ENCODE measurements at places on chromosomes 3 and 15.

DNA sequence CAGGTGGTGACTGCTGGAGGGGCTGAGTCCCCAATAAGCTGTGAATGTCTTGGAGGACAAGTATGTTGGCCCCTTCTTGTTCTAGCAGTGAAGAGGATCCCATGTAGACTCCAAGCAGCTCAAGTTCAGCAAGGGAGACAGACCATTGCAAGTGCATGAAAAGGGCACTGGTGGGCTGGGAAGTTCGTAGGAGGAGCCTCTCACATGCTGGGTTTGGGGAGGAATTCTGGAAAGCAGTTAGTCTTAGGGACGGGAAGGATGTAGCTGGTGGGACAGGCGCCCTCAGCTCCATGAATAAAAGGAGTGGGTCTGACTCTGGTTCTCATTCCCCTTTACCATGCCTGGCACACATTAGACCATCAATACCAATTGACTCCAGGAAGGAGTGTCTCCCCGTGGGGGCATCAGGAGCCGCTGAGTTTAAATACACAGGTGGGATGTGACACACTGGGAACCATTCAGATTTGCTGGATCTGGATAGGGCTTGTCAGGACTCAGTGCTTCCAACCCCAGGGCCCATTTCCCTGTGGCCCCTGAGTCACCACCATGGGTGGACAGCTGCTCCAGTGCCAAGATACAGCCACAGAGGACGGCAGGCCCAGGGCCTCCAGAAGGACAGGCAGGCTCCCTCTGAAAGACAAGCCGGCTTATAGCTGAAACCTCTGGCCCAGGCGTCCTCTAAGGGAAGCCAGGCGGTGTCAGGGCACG lies 552 bp upstream of the XYLB start:
- DNase-seq: no peak

DNA sequence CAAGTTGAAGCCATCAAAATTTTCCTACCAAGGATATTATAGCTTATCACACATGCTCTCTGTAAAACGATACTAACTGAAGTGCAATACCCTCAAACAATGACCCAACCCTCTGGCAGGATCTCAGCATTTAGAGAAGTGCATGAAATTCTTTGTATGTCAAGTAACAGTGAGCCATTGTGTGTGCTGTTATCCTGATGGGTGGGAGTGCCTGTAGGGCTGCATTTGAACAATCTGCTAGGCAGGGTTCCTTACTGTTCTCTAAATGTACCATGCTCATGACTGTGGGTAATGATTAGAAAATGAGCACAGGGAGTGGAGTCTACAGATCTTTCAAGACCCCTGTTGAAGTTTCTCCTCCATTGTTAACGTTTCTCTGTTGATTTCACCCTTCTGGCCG lies 398.1 kb downstream of the NSUN3 start:
- no peak for DNase-seq

GRCh38 chr3:113153499-113154107 lies 57.8 kb upstream of the BOC start:
- DNase-seq: no peak

DNA sequence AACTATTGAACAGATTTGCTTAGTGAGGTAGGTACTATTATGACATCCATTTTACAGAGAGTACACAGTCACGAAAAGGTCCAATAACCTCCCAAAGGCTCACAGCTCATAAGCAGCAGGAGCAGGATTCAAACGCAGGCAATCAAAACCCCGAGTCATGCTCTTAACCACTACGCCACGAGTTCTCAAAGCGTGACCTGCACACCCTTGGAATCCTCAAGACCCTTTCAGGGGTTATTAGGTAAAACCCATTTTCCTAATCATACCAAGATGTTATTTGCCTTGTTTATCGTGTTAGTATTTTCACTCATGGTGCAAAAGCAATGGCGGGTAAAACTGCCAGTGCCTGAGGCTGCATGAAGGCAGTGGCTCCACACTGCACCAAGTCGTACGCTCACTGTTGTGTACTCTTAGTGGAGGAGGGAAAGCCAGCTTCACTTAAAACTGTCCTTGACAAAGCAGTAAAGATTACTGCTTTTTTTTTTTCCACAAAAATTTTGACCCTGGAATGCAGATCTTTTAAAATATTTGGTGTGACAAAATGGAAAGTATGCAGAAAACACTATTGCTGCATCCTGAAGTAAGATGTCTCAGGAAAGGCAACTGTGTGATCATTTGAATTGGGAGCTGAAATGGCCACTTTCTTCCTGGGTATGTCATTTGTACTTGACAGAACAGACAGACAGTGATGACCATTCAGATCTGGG lies 96.1 kb downstream of the IGF2BP2 start:
- DNase-seq: no peak

- no peak for DNase-seq
Measured at GRCh38 chr15:67680641-67681040, 138.1 kb downstream of the MAP2K5 start.

GRCh38 chr3:4310971-4311370 lies 7.8 kb downstream of the SETMAR start:
- DNase-seq: no peak

DNA sequence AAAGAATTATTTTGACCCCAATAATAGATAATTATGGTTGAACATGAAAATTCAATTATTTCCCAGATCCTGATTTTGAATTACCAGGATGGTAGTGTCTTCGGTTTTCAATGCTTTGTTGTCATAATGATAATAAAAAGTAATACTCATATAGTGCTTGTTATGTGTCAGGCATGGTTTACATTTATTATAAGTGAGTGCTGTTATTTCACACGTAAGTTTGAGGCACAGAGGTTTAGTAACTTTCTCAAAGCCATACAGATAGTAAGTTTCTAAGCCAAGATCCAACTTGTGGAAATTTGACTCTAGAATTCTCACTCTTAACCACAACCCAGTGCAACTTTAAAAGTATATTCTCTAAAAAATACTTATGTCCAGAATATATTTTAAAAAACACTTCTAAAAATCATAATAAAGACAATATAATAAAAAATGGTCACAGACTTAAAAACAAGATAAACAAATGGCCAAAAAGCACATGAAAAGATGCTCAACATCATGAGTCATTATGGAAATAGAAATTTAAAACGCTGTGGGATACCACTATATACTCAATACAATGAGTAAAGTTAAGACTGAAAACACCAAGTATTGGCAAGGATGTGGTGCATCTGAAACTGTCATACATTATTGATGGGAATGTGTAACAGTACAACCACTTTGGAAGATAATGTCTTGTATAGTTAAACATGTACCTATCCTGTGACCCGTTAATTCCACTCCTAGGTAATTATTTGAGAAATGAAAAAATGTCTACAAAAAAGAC lies 45.2 kb downstream of the SPRED1 start:
- no peak for DNase-seq

- DNase-seq: no peak
Measured at GRCh38 chr3:4232798-4233197, 70.4 kb upstream of the SETMAR start.

GRCh38 chr15:31554261-31554660 lies 227.6 kb downstream of the KLF13 start:
- no peak for DNase-seq

DNA sequence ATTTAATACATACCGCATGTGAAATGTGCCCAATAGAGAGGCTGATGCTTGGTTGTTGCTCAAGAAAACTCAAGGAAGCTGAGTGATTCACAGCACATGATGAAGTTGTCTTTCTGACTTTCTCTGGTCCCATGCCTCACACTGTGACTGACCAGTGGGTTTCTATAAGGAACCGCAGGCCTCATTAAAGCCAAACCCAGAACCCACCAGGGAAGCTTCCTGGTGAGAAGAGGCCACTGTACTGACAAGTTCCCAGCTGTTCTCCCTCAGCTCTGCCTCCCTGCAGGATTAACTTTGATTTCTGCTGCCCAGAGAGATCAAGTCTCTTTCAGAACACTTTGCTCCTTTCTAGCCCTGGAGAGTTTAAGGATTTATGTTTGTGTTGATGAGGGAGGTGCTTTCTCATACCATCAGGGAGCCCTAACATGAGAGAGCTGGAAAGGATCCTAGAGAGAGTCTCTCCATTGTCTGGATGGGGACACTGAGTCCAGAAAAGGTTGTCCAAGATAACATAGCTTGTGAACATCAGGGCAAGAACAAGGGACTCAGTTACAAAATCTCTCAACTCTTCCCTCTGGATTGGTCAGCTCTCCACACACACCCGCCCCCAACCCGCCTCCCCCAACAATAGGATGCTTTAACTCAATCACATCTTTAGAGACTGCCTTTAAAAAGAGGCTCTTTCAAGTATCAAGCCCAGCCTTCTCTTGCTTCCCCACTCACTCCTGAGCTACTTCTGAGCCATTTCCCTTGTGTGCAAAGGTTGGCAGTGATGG lies 303.2 kb upstream of the TLE3 start:
- no peak for DNase-seq

- no peak for DNase-seq
Measured at GRCh38 chr3:182937293-182938051, 42.9 kb downstream of the DCUN1D1 start.

DNA sequence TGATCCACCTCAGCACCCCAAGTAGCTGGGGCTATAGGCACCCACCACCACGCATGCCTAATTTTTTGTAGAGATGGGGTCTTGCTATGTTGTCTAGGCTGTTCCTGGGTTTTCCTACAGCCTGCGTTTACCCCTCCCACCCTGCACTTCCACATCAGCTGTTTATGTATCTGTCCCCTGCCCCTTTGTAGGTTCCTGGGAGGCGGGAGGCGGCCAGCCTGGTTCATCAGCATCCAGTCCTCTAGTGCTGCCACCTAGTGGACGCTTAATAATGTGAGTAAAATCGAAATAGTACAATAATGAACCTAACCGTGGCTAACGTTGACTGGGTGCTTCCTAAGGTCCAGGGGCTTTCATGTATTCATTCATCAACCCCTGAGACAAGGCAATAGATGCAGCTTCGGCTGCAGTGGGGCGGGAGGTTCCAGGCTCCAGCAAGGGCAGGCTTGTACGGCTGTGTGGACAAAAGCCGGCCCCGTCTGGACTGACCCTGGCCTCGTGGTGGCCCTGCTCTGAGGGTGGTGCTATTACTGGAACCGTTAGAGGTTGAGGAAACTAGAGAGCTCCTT lies 1.2 kb upstream of the LCTL start:
- DNase-seq: peak; percentile 68

DNA sequence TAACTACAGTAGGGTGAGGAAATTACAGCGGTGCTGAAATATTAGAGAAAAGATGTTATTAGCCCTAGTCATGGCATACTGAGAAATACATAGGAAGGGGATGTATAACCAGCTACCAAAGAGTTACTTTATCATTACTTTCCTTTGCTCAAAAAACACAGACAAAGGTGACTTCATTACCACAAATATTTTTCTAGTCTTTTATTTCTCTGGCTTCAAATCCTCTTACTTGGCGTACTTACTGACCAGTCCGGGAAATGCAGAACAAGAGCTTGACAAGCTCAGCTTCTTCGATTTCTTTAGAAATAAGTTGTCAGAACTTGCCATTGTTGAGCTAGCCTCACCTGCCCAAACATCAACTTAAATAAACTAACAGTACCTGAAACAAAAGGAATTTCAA lies 142.1 kb upstream of the TMCO5A start:
- no peak for DNase-seq

DNA sequence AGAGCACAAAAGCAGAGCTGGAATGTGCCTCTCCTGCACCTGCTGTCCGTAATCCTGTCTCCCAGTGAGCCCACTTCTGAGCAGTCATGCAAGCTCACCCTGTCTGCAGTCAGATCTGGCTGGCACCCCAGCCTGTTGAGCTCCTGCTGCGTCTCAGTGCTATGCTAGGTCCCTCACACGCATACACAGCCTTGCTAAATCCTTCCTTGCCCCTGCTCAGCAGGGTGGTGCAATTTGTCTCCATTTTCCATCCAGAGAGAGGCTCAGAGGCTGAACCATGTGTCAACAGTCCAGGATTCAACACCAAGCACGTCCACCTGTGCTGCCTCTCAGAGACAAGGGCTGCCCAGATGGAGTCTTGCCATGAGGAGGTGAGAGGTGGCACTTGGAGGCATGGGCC lies 11.0 kb downstream of the POMGNT2 start:
- no peak for DNase-seq

DNA sequence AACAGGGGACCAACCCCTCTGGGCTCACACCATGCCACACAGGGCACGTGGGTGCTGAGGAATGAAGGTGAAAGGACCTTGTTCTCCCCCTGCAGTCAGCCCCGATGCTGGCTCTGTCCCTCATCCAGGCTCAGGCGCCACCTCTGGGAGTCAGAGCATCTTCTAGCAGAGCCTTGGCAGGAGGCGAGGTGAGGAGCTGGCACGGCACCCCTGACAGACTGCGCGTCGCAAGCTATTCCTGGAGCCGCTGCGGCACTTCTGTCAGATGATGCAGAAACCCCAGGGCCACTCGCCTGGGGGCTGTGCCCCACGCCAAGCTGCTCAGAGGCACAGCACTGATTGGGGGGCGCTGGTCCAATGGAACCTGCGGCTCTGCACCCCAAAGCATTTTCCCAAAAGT lies 62.0 kb downstream of the MGLL start:
- no peak for DNase-seq

- no peak for DNase-seq
Measured at GRCh38 chr15:45539680-45540079, 17.1 kb upstream of the SLC30A4 start.

GRCh38 chr3:111858642-111859041 lies 423 bp upstream of the PHLDB2 start:
- no peak for DNase-seq

DNA sequence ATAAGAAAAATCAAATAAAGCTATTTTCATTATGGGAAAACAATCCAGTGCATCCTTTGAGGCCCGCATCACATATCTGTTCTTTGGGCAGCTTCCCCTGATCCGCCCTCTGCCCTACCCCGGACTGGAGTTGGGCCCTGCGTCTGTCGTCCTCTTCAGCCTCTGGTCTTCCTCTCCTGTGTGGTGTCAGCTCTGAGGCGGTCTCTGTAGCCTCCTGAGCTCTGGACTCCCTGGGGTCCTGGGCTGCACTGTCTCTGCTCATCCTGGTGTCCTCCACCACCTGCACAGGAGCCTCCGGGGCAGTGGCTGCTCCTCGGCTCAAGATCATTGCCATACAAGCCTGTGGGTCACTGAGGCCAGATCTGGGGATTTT lies 7.4 kb upstream of the SNX22 start:
- no peak for DNase-seq

GRCh38 chr3:39208463-39209055 lies 16.2 kb upstream of the XIRP1 start:
- DNase-seq: peak; percentile 51

GRCh38 chr3:29475854-29476253 lies 195.0 kb downstream of the RBMS3 start:
- no peak for DNase-seq

DNA sequence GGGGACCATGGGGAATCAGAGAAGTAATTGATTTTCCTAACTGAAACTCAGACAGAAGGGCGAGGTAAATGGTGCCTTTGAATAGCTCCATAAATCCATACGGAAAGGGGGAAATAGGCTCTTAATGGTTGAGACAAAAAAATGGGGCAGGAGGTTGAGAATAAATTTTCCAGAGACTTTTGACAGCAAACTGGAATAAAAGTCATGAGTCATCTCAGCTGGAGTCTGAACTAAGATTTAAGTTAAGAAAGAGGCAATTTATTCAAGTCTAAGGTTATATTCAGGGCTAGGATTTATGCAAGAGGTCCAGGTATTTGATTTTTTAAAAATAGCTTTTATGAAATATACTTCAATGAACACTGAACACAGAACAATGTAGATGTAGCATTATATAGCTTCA lies 238.7 kb upstream of the RORA start:
- DNase-seq: no peak

Measured in T47D (cell line).